BE2C (cell line): ENCODE measurements at places on chromosomes 6 and 20.

DNA sequence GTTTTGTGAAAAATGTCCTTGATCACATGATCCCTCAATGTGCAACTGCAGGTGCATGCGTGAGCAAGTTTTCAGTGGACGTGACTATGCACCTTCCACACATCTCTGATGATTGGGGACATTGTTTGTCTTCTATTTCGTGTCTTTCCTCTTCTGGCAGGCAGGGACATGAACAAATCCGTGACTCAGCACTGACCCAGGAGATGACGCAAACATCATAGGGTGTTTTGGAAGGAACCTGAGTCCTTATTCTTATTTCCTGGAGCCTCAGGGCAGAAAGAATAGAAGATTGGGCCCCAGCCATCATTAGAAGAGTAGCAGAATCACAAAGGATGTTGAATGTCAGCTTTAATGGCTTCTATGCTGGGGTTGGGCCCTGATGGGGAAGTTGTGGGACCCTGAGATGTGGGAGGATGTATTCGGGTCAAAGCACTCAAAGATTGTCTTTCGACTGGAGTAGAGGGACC, 11.9 kb upstream of the SIRPD start:
- no peak for DNase-seq

DNA sequence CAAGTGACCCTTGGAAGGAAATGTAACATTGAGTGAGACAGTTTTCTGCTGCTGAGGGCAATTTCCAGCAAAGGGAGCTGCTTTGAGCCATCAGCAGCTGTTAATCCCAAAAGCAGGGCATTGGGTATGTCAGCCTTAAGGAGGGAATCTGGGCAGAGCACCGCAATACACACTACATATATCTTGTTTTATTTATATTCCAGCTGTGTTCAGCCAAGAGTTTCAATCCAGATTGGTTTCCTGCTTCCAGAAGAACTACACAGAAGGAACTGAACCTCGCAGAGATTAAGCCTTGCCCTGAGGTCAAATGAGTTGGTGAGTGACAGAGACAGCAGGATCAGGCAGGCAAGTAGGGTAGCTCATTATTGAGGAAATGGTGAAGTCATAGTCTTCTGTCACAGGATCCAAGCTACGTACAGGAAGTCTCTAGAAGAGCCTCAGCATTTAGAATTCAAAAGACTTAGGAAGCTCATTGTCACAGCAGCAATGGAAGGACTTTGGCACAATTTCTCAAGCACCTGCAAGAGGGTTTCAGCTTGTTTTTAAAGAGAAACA, 109.9 kb upstream of the HEY2 start:
- DNase-seq, result no peak

- DNase-seq, result peak; percentile 42
Observed at GRCh38 chr6:2196079-2196679, 49.2 kb downstream of the GMDS start.

DNA sequence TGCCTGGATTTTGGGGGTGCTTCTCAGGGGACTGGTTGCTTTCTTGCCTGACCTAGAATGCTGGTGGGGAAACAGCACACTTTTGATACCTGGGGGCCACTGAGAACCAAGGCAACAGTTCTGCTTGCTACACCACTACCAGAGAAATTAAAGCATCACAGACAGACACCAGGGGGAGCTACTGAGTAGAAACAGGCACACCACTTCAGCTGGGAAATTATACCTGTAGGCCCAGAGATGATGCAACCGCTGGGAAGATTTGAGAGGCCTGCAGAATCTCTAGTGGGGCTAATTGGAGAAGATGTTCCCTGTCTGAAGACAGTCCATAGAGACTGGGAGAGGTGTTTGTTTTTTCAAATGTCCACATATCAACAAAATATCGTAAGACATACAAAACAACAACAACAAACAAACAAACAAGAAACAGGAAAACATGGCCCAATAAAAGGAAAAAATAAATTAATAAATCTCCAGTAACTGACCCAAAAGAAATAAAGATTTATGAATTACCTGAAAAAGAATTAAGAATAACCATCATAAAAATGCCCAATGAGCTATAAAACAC, 129.4 kb upstream of the RIN2 start:
- peak; percentile 70 for DNase-seq

DNA sequence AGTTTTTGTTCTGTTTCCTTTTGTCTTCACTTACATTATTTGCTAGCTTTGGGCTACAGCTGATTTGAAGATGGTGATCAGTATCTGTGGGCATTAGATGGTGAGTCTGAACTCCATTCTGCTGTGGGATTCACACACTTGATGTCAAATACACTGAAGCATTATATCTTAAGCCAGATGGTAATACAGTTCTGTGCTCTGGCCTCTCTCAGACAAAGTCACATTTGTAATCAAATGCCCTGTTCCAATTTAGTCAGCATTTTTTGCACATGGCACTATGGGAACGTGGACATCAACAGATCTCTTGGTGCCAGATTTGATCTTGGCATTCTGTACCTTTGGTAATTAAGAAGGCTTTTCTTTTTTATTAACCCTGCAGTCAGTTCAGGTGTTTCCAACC, 56.0 kb downstream of the SASH1 start:
- DNase-seq, result no peak

DNA sequence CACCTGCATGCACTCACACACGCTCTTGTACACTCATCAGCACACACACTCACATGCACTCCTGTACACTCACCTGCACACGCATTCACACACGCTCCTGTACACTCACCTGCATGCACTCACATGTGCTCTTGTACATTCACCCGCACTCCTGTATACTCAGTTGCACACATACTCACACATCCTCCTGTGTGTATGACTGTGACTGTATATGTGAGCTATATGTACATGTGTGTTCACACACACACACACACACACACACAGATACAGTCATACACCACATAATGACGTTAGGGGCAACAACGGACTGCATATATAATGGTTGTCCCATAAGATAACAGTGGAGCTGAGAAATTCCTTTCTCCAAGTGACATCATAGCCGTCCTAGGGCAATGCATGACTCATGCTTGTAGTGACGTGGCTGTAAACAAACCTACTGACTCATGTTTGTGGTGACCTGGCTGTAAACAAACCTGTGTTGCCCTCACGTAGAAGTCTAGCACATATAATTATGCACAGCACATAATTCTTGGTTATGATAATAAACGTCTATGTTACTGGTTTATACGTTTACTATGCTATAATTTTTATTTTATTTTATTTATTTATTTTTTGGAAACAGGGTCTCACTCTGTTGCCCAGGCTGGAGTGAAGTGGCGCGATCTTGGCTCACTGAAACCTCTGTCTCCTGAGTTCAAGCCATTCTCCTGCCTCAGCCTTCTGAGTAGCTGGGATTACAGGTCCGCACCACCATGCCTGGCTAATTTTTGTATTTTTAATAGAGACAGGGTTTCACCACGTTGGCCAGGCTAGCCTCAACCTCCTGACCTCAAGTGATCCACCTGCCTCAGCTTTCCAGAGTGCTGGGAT, 22.8 kb upstream of the TAF4 start:
- DNase-seq, result no peak

DNA sequence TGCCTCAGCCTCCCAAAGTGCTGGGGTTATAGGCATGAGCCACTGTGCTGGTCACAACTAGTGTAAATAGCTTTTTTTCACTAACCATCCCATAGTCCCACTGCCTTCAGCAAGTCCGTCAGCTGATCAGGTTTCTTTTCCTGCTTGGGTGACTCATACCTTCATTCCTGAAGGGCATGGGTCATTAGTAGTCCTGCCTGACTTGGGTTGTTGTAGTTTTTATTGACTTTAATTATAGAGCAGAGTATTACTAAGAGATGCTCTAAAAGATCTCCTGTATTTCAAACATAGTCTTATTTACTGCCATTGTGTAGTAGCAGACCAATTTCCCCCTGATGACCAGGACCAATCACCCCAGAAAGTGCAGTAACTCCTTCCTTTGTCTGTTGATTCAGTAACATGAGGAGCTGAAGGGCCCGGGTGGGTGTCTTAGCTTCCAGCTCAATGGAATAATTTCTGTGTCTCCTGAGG, 25.8 kb downstream of the HLA-C start:
- no peak for DNase-seq

DNA sequence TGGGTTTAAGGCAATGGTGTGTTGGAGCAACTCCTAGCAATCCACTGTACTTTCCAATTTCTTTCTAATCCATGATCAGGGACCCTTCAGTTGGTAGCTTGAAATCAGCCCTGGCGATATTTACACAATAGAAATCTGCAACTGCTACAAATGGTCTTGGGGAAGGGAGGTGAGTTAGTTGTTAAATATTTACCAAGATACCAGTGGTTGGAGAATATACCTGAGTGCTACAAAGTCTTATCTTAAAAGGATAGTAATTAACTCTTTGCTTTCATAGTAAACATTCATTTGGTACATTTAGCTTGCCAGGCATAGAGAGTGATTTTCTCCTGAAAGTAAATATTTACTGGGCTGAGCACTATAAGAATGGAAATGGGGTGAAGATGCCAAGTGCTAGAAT, 568.2 kb downstream of the BCKDHB start:
- no peak for DNase-seq

DNA sequence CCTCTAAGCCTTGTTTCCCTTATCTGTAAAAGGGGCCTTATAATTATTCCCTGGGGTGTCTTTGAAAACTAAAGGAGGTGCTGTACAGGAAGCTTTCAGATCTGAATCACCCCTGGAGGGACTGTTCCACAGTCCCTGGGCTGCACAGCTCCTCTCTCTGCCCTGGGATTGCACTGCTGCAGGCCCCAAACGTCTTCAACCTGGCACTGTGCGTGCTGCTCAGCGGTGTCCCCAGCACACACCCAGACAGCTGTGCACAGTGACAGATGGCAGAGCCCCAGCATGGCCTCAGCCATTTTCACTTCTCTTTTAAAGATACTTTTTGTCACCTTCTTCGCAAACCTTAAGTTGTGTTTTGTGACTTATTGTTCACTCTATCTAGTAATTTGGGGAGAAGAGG, 50.7 kb upstream of the INSM1 start:
- DNase-seq, result no peak

DNA sequence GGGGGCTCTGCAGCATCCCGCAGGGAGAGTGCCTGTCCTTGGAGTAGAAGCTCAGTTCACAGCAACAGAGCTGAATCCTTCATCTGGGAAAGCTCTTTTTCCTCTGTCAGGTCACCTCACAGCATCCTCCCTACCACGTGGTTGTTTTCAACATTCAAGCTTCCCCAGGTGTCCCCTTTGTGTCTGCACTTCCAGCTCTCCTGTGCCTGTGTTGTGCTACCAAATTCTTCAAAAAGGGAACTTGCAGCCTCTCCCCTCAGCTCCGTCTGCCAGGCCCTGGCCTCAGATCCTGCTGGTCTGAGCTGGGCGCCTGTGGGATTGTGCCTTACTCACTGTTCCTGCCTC, 108.4 kb downstream of the FOXF2 start:
- no peak for DNase-seq

DNA sequence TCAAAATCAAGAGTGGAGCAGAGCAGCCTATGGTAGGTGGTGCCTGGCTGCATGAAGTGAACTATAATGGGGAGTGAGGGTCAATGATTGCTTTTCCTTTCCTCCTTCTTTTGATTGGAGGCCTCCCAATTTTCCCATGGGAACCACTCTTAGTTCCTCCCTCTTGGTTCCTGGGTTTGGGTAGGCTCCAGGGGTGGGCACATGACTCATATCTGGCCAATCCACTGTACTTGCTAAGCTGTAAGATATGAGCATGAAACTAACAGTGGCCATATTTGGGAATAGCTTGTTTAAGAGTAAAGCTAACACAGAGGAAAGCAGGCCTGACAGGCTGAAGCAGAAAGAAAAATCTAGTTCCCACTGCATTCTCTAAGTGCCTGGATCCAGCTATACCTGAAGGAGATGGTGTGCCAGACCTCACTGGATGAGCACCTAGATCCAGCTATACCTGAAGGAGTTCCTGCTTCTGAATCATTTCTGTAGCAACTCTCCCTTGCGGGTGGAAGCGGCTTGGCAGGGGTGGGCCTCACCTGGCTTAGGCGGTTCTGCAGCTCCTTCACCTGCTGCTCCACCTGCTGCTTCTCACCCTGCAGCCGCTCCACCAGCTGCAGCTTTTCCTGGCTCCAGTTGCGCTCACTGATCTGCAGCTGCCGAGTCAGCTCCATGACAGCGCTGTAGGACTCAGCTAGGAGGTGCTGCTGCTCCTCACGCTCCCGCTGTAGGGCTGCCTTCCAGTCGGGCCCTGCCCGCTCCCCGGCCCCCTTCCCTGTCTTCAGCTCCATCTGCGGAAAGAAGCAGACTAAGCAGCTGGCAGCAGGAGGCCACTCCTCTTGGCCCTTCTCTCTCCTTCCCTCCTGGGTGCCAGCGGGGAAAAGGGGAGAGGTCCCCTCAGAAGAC, 29.0 kb upstream of the DSN1 start:
- no peak for DNase-seq

DNA sequence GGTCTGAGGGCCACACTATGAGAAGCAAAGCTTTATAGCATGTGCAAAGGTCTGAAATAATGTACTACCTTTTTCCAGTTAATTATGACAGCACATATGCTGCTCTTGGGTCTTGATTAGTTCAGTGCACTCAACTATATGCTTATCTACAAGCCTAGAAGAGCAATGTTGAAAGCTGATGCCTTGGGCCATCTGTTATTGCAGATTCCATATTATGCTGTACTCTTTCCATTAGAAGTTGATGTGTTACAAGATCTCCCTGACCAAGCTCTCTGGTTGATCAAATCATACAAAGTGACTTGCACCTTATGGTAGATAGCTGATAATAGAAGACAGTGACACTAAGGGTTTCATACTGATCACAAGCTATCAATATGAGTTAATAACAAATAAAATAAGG, 327.3 kb downstream of the FRK start:
- DNase-seq, result peak; percentile 57

- DNase-seq, result no peak
Observed at GRCh38 chr6:98653179-98653578, 181.2 kb upstream of the POU3F2 start.

DNA sequence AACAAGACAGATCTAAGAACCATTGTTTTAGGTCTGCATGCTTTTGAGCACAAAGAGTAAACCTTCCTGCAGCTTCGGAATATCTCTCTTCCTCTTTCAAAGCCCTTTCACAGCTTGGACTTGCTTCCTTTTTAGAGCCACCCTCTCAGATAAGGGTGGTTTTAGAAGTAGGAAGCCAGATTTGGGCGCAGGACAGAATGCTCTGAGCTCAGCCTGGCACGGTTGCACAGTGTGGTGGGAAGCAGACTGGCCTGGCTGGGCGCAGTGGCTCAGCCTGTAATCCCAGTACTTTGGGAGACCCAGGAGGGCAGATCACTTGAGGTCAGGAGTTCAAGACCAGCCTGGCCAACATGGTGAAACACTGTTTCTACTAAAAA, 35.6 kb upstream of the PNRC1 start:
- DNase-seq, result no peak

GRCh38 chr20:57404006-57404405, 12.8 kb downstream of the RBM38 start:
- no peak for DNase-seq

DNA sequence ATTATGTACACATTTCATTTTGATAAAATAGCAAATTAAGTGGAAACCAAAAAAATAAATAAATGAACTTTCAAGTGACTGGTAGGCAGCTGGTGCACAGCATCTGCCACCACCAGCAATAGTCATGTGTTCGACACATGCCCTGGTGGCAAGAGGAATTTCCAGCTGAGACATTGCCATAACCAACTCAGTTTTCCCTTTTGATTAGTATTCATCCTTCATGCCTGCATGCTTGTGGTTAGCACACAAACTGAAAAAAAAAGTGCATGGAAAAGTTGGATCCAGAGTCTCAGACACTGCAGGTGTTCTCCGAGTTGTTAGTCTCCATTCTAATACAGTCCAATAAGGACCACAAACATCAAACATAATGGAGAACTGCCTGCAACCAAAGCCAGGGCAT, 156.0 kb upstream of the SOX4 start:
- no peak for DNase-seq

GRCh38 chr6:164109770-164110140, 695.2 kb downstream of the QKI start:
- DNase-seq, result peak; percentile 28

GRCh38 chr6:39367700-39368099, 45.2 kb upstream of the KCNK16 start:
- DNase-seq, result no peak
